ENCODE measurements at places on chromosomes 4 and X.

- no peak for DNase-seq
These were observed 405.5 kb upstream of the NR3C2 start for GRCh38 chr4:148847544-148848255.

GRCh38 chr4:2944091-2944482, 19.1 kb downstream of the NOP14 start:
- DNase-seq: no peak

GRCh38 chrX:136390921-136391320, 90.2 kb downstream of the ADGRG4 start:
- DNase-seq: no peak

DNA sequence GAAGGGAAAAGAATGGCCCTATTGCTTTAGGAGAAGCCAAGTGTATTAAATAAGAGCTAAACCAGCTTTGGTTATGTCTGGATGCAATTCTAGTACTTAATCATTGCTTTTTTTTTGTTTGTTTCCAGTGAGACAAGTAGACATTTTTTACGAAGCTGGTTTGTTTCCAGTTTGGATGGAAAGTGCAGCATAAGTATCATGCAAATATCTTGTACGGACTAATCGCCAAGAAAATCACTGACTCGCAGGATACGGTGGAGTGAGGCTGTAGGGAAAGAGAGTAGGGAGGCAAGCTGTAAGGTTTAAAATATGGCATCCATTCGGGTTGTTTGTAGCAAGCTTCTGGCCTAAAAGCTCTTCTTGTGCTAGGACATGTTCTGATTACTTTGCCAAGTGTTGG, 64.8 kb downstream of the HPGD start:
- no peak for DNase-seq

DNA sequence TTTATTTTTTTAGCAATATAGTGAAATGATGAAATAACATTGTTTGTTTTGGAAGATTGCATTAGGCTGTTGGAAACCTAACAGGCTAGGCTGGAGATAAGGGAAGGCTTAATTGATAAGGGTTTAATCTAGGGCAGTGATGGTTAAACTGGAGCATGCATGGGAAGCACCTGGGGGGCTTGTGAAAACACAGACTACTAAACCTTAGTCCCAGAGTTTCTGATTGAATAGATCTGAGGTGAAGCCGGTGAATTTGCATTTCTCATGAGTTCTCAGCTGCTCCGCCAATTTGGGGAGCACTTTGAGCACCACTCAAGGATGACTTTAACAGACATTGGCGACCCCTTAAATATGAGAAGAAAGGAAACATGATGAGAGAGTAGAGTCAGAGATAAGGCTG, 11.5 kb downstream of the STK26 start:
- DNase-seq: no peak

DNA sequence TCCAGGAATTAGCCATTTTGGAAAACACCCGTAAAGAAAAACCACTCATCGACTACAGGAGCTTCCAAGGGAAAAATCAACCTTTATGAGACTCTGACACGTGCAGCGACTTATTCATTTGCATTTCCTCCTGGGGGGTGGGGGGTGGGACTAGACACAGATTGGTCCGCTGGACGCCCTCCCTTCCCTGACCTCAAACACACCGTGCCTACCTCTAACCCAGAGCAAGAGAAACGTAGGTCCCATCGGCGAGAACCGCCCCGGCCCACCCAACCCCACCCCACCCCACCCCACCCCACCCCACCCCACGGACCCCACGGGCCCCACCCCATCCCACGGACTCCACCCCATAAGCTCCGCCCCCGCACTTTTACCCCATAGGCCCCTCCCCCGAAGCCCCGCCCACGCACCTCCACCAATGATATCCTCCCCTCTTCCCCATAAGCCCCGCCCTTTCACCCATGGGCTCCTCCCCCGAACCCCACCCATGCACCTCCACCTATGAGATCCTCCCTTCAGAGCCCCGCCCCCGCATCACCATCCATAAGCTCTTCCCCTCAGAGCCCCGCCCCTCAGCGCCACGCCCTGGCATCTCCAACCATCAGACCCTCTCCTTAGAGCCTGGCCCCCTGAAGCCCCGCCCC, 1.1 kb downstream of the GTPBP6 start:
- DNase-seq: no peak

DNA sequence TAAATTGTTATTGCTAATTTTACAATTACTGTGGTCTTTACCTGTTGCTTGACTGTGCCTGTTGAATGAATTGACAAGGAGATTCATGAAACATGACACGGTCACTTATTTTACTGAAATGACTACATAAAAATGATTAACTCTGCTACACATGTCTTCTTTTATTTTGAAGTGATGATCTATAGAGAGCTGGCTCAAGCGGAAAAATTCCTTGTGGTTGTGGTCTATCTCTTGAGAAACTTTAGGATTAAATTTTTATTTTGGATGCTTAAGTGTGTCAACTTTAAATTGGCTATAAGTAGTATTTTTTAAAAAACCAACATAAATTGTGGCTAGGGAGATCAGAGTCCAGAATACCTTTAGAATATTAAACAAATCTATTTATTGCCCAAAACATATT, 131.8 kb upstream of the PITX2 start:
- DNase-seq: no peak

- DNase-seq: no peak
These were observed 330.5 kb downstream of the HNRNPD start for GRCh38 chr4:82043081-82043808.

DNA sequence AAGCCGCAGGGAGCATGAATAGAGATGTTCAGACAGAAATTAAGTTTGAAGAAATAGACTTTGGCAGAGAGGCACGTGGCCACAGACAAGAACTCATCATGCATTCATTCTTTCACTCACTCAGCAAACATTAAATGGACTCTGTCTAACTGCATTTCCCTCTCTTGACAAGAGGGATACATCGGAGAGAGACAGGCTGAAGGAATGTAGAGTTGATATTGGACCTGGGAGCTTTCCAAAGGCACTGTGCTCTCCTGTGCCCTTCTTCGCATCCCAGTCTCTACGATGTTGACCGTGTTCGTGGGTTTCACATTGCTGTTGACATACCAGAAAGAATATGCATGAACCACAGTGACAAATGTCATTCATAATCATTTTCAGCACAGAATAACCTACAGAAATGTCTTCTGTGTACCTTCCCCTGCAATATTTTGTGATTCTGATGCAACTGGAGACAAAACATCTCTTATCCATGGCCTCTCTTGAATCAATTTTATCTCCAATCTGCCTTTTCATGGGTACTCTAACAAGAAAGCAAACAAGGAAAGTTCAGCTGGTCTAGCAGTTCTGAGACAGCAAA, 34.7 kb upstream of the CD99 start:
- no peak for DNase-seq

DNA sequence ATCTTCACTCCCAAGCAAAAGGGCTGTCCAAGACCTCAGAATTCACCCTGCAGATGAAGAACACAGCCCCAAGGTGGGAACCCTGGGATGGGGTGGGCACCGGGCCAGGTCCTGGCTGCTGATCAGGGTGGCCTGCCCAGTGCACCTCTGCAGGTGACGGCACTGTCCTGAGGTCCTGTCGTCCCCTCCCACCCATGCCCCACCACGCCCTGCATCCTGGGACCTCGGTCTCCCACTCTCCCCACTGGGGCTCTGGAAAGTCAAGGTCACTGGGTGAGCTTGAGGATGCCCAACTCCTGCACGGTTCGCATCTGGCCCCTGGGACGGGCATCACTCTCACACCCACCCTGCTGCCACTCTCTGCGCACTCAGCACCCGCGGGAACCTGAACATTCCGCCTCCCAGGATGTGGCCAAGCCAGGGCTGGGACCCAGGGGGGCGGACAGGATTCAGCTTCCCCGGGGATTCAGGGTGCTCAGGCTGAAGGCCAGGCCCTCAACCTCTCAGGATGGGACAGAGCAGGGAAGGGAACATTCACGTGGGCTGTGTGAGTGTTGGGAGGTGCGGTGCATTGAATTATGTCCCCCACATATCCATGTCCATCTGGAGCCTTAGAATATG, 115.9 kb downstream of the CPZ start:
- no peak for DNase-seq

DNA sequence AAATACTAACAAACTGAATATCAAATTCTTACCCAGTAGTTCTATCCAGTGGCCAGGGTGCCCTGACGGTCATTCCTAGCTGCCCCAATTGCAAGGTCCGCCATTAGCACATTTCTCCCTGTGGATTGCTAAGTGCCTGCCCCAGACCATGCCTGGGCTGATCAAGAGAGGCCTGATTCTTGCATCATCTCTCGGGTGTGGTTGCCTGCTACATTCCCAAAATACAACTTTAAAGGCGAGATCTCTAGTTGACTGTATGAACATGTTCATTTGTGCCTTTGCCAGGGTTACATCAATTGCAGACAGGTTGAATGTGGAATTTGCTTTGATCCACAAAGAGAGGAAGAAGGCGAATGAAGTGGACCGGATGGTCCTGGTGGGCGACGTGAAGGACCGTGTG, 28.0 kb downstream of the PRPS2 start:
- DNase-seq: no peak

GRCh38 chr4:78788007-78788889, 12.1 kb downstream of the BMP2K start:
- no peak for DNase-seq

DNA sequence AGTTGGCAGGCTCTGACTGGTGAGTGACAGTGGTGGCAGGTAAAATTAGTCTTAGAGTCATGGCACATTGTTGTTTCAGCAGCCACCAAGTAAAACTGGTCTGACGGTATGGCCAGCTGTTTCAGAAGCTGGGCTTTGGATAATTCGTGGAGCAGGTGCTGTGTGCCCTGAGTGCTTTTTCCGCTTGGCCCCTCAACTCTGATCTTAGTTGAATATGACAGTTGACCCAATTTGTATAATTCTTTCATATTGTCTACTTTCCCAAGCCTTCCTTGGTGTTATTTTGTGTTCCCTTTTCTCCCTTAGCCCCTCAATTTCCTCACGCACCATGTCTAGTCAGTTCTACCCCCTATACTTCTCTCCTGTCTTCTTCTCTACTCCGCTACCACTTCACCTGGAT, 32.0 kb downstream of the CDS1 start:
- DNase-seq: no peak

GRCh38 chr4:124417371-124417770, 295.2 kb downstream of the ANKRD50 start:
- DNase-seq: no peak

- no peak for DNase-seq
These were observed 13.2 kb upstream of the SH3TC1 start for GRCh38 chr4:8185930-8186329.

DNA sequence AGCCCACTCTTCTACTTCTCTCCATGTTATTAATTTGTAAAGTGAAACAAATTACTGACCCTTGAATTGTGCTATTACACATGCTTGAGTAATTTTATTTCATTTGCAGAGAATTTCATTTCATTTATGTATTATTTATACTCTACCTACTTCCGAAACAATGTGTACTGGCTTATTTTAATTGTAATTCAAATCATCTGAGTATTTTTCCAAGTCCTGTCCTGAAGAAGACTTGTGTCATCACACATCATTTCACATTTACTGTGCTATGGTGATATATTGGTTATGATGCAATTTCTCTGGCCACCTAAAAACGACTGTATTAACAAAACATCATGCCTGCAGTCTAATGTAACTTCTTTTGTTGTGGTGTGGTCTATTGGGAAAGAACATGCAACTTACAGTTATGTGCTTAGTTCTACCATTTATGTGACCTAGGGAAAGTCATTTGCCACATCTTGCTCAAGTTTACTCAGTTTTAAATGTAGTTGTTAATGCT, 384.5 kb downstream of the RPA4 start:
- no peak for DNase-seq

- no peak for DNase-seq
These were observed 36.8 kb upstream of the TNIP3 start for GRCh38 chr4:121200795-121201472.

DNA sequence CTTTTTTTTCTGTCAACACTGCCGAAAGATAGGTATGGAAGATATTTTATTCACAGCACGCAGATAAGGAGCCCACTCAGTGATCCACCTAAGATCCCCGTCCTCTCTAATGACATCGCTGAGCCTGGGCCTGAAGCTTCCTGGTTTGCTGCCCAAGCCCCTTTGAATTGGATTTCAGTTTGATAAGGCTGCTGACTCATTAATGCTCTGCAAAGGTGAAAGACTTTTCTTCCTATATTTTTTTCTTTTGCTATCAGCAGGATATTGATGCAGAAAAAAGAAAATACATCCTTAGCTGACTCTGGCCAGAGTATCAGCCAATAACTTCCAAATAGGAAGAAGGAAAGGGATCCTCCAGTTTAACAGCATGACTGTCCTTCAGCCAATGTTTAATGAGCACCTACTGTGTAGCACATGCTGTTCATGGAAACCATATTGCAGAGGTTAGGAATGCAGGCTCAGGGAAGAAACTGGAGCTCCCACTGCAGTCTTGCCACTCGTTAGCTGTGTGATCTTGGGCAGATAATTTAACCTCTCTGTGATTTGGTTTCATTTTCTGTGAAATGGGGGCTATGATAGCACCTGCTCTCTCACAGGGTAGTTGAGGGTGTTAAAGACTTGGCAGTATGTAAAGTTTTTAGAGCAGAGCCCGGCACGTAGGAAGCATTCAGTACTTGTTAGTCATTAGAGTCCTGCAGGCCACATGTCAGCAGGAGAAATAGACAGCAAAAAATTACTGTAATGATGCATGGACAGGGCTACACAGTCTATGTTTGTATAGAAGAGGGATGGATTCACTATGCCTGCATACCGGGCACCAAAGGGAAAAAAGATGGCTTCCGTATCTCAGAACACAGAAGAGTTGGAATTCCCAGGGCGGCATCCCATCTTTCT, 39.3 kb downstream of the EVC start:
- no peak for DNase-seq

GRCh38 chr4:110245577-110245976, 47.2 kb upstream of the ELOVL6 start:
- DNase-seq: no peak

DNA sequence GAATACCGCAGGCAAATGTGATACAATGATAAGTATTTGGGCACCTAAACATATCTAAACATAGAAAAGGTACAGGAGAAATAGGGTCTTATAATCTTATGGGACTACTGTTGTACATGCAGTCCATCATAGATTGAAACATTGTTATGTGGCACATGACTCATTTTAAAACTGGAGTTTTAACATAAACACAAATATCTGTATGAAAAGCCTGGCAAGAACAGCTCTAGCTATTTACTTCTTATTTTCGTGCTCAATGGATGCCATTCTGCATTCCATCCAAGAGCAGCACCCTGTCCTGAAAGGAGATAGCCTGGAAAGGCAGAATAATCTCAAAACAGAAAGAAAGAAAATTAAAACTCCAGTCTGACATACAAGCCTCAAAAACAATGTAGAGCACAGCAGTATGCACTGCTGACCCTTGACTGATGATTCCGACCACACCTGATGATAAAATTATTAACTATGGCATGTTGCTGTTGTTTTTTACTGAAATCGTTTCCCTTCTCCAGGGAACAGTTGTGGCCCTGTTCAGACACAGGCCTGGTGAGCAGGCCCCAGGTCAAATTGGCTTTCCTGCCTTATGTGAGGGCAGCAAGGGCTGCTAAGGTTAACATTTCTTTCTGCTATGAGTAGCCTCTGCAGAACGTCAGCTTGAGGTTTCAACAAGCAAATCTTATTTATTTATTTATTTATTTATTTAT, 152.7 kb downstream of the APBB2 start:
- no peak for DNase-seq

Data from stimulated activated CD4-positive, alpha-beta T cell treated with anti-CD3 and anti-CD28 coated beads, Interleukin-1b, Interleukin-23, amount 100 ng/mL, for 24 hours (primary cell).